ENCODE measurements at places on chromosomes 7 and 10. TPM values are rescaled to one million over a fixed set of nuclear protein-coding genes. Genes with fewer than 3 reads are reported as not detected.
A peak's percentile ranks its signal among the peaks of the same experiment; 100 is the strongest.

DNA sequence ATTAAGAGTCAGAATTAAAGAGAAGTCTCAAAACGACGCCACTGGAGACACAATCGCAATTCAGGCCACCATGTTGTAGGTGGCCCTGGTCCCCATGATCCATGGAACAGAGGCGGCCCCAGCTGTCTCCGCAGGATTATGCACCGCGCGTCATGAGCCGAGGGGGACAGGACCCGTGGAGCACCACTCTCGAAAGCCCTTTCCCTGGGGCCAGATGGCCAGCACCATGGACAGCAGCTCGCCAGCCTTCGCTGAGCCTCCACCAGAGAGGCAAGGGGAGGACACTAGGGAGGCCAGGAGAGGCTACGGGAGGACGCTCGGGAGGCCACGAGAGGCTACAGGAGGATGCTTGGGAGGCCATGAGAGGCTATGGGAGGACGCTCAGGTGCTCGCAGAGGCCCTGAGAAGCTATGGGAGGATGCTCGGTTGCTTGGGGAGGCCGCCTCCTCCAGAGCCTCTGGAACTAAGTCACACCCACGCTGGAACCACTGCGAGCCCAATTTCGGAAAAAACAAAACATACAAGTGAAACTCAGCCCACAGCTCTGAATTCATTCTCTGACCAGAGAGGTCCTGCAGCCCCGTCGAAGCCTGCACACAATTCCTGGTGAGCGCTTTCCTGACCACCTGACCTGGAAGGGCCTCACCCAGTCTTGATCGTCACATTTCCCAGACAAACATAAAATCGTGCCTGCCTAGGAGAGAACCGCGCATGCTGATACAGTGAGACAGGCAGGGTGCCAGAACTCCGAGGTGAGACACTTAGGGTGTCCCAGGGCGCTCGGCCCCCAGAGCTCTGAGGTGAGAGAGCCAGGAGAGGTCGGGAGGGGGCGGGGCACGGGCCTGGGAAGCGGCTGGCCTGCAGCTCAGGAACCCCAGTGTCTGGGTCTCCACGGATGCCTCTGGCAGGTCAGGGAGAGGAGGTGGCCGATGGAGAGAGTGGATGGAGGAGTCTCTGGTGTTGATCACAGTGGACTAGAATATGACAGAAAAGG, 224.4 kb downstream of the PTPRN2 start:
- no peak for DNase-seq

- peak; percentile 70 for DNase-seq
These were observed 78.6 kb downstream of the TNS3 start for GRCh38 chr7:47503281-47503680.

DNA sequence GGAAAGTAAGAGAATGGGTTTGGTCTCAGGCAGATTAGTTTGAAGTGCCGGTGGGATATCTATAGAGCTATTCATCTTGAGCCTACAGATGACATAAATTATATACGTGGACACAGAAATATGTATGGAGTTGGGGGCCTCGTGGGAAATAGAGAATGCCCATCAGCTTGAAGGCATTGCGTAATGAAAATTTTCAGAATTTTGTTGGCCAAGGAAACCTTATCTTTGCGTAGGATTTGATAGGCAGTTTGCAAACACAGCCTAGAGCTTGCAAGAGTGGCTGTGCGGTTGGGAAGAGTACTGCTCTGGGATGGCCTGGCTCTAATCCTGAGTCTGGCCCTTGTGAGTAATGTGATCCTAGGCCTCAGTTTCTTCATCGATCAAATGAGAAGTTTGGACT, 32.3 kb downstream of the MCM10 start:
- no peak for DNase-seq

SORCS1 gene
- 1.1 TPM for total RNA-seq

CLDN15 gene
- 8.7 TPM for total RNA-seq

Measured in astrocyte (in vitro differentiated cells and primary cell).